HT1080 (cell line): ENCODE measurements at places on chromosomes 16 and 17.

DNA sequence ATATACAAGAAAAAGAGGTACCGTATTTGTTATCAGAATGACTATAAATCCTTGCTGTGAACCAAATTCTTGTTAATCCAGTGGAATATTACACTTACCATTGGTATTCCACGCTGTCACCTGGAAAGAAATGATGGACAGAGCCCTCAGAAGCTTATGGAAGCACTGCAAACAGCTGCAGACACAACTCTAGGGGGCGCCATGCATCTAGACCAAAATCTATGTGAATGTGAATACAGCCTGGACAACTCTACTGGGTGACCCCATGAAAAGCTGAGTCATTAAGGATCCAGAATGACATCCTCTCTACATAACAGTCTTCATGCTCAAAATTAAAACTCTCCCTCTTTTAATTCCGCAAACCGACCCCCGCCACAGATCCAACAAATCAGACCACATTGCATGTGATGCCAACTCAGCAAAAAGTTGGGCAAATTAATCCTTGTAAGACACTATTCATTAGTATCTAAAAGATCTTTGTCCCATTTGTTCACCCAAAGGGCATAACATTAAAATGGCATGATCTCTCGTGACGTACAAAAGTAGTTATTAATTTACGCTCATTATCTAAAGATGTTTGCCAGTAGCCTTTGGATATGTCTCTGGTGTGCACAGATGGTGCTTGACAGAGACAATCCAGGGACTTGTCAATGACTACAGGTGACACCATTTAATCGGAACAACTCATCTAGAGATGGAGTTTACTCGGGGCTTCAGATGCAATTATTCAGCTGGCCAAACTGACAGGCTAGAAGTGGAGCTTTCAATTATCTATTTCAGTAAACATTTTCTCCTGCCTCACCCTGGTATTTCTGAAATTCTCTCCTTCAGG lies 552.7 kb upstream of the PSMD7 start:
- DNase-seq: peak; percentile 3

DNA sequence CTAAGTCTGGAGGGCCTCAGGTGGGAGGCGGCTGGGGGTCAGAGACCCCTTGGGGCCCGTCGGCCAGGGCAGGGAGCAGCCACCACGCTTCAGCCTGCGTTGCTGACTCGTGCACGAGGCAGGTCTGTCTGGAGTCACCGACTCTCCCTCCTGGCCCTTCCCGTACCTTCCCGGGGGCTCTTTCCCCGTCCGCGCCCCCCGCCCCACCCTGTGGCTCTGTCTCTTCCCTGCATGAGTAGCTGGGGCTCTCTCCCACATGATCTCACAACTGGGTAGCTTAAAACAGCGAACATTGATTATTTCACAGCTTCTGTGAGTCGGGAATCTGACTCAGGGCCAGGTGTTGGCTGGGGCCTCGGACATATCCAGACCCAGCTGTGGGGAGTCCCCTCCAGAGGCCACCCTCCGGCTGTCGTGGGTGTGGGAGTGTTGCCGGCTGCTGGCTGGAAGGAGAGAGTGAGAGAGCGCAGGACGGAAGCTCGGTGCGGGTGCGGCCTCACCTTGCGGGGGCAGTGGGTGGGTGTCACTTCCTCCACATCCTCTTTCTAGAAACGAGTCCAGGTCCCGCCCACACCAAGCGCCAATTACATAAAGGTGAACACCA lies 17.3 kb downstream of the BAHCC1 start:
- no peak for DNase-seq

GRCh38 chr17:36591434-36592315 lies at the start of gene DHRS11:
Gene DHRS11 (plus strand): TSS chr17:36591879. CDS start chr17:36592010, 131 bp downstream.
- DNase-seq: peak; percentile 53

DNA sequence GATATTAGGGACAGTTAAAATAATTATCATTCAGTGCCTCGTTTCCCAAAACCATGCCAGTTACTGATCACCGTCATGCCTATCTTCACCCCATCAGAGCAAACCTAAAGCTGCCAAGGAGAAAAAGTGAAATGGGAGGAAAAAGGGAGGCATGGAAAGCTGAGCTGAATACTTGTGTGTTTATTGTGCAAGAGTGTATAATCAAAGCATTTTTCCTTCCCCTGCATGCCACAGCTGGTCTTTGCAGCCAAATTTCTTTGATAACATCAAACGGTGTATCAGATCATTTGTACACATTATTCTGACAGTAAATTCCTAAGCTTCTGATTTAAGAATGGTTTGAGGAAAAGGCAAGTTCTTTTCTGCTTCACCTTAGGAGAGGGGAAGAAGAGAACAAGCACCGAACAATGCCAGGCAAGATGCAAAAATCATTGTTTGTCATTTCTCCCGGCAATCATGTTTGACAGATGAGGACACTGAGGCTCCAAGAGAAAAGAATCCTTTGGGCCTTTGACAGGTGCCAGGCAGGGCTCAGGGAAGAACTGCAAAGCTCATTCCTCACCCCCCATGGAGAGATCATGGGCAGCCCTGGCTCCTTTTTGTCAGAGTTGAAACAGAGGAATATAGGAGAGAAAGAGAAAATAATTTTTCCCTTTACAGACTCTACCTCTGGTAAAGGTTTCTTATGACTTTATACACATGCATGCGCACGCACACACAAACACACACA lies 51.4 kb upstream of the ARHGAP44 start:
- DNase-seq: no peak

GRCh38 chr16:52731219-52731875 lies 184.4 kb upstream of the TOX3 start:
- DNase-seq: no peak

DNA sequence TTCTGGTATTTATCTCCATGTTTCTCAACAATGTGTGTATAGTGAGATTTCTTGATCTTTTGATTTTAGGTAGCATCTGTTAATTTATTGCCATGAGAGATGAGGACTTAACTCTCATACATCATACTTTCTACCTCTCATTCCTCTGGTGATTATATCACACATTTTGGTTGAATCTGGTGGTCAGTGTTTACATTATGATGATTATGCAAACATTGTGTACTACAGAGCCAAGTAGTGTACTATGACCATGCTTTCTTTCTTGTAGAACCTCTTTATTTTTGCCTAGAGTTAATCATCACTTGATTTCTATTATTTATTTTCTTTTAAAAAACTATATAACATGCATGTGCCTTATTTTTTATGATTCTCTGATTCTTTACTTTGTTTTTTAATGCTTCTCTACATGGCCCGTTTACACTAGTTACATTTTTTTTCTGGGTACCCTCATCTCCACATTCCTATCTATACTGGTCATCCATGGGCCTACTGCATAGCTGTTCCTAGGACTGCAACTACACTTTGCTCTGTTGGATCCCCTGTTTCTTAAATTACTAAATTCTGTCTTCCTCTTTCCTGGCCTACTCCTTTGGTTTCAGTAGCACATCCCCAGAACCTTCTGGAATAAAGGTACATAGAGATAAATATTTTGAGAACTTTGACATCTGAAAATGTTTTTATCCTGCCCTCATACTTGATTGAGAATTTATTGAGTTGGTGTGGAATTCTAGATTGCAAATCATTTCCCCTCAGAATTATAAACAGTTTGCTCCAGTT lies 63.0 kb upstream of the LRRC37A3 start:
- DNase-seq: peak; percentile 69

DNA sequence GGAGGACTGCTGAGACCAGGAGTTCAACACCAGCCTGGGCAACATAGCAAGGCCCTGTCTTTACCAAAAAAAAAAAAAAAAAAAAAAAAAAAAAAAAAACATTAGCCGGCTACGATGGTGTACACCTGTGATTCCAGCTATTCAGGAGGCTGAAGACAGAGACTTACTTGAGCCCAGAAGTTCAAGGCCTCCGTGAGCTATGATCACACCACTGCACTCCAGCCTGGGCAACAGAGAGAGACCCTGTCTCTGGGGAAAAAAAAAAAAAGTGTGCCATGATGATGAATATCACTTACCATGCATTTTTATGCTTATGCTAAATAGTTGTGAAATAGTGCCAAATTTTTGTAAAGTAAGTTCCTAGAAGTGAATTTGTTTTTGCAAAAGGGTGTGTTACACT lies 197.0 kb downstream of the LGALS9B start:
- DNase-seq: no peak

- no peak for DNase-seq
These were observed 27.1 kb upstream of the CIITA start for GRCh38 chr16:10849736-10850477.

DNA sequence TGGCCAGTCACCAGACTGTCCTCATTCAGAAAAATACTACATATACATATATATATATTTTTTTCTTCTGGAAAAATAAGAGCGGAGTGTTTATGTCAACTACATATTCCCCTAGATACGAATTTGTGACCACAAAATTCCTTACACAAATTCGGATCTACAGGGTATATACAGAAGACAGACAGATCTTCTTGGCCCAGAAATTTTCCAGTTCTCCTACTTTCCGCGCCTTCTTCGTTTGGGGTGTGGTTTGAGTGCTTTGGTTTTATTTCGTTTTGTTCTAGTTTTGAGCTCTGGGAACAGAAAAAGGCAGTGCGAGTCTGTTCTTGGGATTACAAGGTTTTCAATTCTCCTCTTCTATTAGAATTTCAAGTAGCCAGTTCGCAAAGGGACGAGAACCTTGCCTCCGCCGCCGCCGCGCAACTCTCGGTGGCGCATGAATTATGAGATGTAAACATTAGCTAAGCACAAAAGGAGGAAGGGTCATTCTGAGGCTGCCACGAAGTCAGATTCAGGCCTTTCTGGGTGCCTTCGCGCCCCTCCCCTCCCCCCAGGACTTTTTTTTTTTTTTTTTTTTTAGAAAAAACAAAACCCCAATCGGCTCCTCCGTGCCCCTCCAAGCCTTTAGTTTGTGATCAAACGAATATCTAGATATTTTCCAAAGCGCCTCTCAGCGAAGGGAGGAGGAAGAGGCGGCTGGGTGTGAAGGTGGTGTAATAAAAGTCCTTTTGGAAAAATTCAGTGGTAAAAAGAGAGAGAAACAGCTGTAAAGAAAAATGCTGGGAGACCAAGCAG lies 1.8 kb upstream of the HOXB4 start:
- DNase-seq: no peak

DNA sequence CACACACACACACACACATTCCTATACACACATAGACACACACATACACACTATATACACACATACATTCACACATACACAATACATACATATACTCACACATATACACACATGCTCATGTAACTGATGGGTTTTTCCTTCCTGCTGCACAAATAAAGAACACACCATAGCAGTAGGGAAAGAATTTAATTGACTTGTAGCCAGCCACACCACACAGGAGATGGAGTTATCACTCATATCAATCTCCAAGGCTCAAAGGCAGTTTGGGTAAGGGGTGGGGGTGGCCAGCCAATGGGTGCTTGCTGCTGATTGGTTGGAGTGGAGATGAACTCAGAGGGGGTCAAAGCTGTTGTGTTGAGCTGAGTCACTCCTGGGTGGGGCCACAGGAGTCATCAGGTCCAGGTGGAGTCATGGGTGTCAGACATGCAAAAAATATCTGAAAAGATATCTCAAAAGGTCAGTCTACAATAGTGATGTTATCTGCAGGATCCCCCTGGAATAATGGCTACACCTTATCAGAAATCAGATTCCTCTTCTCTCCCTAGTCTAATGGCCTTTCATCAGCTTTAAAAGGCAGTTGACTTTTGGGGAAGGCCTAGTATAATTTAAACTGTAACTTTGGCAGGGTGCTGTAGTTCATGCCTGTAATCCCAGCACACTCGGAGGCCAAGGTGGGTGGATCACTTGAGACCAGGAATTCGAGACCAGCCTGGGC lies 46.1 kb downstream of the WSB1 start:
- DNase-seq: peak; percentile 80

GRCh38 chr16:86322283-86322682 lies 188.0 kb upstream of the FOXF1 start:
- no peak for DNase-seq
